ENCODE measurements at places on chromosomes 13 and 19.

- no peak overlapping the region for H3K27ac ChIP-seq
- no peaks in the 10 kb centered on the region for H3K36me3 ChIP-seq
- no peaks in the 10 kb centered on the region for H3K27me3 ChIP-seq
- H3K4me1 ChIP-seq = no peaks in the 10 kb centered on the region
- DNase-seq = no peak
These were observed 78.1 kb upstream of the PCDH9 start for GRCh38 chr13:67308004-67308772.

GRCh38 chr19:23321953-23322549, 71.9 kb upstream of the ZNF724 start:
- H3K36me3 ChIP-seq = no peaks in the 10 kb centered on the region
- H3K4me3 ChIP-seq = no peak overlapping the region
- H3K4me1 ChIP-seq = no peaks in the 10 kb centered on the region
- no peaks in the 10 kb centered on the region for H3K27me3 ChIP-seq
- no peak overlapping the region for H3K27ac ChIP-seq

DNA sequence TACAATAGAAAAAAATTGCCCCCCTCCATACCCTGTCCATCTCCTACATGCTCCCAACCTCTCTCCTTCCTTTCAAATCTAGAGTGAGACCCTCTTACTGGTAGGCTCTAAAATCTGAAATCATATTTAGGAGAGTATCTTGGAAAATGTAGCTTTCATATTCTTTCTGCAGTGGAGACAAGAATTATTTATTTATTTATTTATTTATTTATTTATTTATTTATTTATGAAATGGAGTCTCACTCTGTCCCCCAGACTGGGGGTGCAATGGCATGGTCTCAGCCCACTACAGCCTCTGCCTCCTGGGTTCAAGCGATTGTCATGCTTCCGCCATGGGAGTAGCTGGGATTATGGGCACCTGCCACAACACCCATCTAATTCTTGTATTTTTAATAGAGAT, 174.1 kb upstream of the MYO16 start:
- no peak for DNase-seq
- H3K27ac ChIP-seq = no peak overlapping the region
- no peak overlapping the region for H3K4me3 ChIP-seq
- H3K27me3 ChIP-seq = no peaks in the 10 kb centered on the region

DNA sequence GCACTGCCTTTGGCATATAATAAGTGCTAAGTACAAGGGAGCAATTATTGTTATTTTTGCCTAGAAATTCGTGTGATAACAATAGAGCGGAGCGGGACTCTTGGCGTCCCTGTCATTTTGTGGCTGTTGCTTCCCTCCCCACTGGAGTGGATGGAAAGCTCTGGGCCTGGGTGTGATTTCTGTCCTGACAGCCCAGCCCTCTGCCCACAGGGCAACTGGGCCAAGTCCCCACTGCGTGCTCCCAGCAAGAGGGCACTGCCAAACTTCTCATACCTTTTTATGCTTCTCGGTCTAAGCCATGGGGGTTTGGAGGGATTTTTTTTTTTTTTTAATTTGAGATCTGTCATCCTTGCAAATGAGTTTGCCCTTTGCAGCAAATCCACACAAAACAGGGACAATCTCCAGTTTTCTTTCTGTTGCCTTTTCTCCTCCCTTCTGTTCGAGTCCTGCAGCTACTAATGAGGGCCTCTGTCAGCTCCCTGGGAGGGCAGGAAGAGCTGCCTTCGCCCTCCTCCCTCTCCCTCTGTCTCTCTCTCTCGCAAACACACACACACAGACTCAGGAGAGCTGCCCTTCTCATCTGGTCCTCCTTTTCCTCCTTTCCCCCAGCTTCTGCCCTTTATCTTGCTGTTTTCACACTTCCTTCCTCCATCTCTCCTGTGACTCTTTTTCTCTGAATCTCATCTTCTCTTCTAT, 103.9 kb downstream of the DNAJC15 start:
- H3K4me1 ChIP-seq = no peaks in the 10 kb centered on the region
- no peak for DNase-seq
- no peak overlapping the region for H3K4me3 ChIP-seq
- no peak overlapping the region for H3K27ac ChIP-seq
- H3K36me3 ChIP-seq = no peaks in the 10 kb centered on the region

- peaks cover 3% of the 10 kb centered on the region for H3K4me1 ChIP-seq
- DNase-seq = no peak
- H3K4me3 ChIP-seq = peak overlapping the region; percentile 85
- no peaks in the 10 kb centered on the region for H3K27me3 ChIP-seq
- H3K36me3 ChIP-seq = peaks cover 13% of the 10 kb centered on the region
- peak overlapping the region; percentile 93 for H3K27ac ChIP-seq
These were observed 654 bp downstream of the ZNF579 start for GRCh38 chr19:55579766-55580621.

DNA sequence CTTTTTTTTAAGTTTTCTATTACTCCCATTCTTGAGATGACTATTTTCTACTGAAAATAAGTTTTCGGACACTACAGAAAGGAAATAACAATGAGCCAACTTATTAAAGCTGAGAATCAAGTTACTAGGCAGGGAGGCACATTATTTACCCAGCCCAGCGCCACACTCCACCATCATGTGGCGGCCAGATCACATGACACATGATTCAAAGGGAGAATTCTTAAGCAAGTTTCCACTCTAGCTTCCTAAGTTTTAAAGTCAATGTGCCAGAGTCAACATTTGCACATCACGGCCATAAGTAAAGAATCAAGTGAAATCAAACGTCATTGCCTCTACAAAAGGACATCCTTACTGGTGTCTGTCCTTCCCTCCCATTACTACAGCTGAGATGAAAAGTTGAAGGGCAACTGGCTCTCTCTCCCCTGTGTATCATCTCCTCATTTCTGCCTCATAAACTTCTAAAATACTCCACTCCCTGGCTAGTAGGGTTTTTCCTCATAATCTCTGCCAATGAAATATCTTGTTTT, 81.7 kb downstream of the KLF12 start:
- no peaks in the 10 kb centered on the region for H3K36me3 ChIP-seq
- H3K4me3 ChIP-seq = no peak overlapping the region
- no peak for DNase-seq
- no peak overlapping the region for H3K27ac ChIP-seq
- no peaks in the 10 kb centered on the region for H3K27me3 ChIP-seq

DNA sequence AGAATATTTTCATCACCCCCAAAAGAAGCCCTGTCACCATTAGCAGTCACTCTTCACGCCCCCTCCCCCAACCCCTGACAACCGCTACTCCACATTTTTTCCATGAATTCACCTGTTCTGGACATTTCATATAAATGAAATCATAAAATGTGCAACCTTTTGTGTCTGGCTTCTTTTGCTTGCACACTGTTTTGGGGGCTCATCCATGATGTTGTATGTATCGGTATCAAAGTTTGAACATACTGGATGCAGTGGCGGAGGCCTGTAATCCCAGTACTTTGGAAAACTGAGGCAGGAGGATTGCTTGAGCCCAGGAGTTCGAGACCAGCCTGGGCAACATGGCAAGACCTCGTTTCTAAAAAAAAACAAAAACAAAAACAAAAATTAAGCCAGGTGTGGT, 7.2 kb downstream of the GADD45B start:
- DNase-seq = no peak
- no peak overlapping the region for H3K4me3 ChIP-seq
- peak overlapping the region; percentile 74 for H3K27ac ChIP-seq
- no peaks in the 10 kb centered on the region for H3K27me3 ChIP-seq
- H3K4me1 ChIP-seq = peaks cover 5% of the 10 kb centered on the region
- H3K36me3 ChIP-seq = no peaks in the 10 kb centered on the region

DNA sequence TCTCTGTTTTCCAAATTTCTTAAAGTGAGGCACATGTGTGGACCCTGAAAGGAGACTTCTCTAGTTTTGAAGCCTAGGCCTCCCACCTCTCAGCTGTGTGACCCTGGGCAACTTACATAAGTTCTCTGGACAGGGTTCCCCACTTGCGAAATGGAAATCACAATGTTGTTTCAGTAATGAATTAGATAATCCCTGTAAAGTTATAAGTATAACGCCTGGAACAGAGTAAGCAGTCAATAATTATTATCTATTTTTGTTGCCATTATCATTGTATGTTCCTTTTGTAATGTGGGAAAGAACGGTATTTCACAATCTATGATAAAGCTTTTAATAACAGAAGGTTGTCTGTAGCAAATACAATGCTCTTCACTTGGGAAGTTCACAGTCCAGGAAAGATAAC, 437.3 kb upstream of the ZNF507 start:
- H3K27ac ChIP-seq = peak overlapping the region; percentile 55
- H3K4me3 ChIP-seq = no peak overlapping the region
- H3K27me3 ChIP-seq = no peaks in the 10 kb centered on the region
- no peaks in the 10 kb centered on the region for H3K36me3 ChIP-seq

GRCh38 chr19:33811736-33812387, 15.2 kb downstream of the KCTD15 start:
- DNase-seq = no peak
- no peaks in the 10 kb centered on the region for H3K27me3 ChIP-seq
- H3K27ac ChIP-seq = no peak overlapping the region

GRCh38 chr19:50040967-50041366, 15.2 kb downstream of the ZNF473 start:
- peaks cover 45% of the 10 kb centered on the region for H3K36me3 ChIP-seq
- H3K4me3 ChIP-seq = no peak overlapping the region
- H3K27ac ChIP-seq = no peak overlapping the region
- DNase-seq = no peak

All from breast epithelium (tissue), 4 donors.